Kidney glomerular epithelial cell (primary cell): ENCODE measurements at places on chromosomes 4 and X.

GRCh38 chrX:115939636-115940160 is 230.8 kb upstream of the AGTR2 start:
- no peak for DNase-seq

GRCh38 chr4:43853565-43854264 is 594.9 kb downstream of the KCTD8 start:
- DNase-seq = no peak

DNA sequence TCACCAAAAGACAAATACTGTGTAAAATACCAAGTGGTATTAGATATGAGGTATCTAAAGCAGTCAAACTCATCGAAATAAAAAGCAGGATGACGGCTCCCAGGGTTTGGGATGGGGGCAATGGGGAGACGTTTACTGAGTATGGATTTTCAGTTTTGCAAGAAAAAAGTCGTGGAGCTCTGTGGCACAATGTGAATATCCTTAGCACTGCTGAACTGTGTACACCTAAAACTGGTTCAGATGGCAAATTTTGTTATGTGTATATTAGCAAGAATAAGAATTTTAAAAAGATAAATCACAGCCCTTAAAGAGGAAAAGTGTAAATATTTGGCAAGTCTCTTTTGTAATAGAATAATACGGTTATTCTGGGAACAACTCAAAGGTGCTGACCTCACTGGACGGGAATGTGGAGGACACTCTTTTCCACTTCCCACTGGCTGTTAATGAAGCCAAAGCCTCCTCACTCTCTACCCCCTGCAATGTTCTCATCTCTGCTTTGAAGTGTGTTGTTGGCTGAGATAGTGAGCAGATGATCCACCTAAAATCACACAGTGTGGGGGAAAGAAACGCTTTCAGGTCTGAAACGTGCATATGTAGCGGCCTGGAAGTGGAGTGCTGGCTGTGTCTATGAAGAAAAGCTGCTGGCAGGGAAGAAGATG is 49.2 kb downstream of the SEL1L3 start:
- peak; percentile 88 for DNase-seq

GRCh38 chr4:99943904-99944437 is 2.4 kb downstream of the DNAJB14 start:
- no peak for DNase-seq

- DNase-seq = no peak
These were observed 15.2 kb downstream of the FHDC1 start for GRCh38 chr4:152951348-152951747.

GRCh38 chrX:71292669-71293365 is 8.7 kb upstream of the ITGB1BP2 start:
- no peak for DNase-seq

- DNase-seq = peak; percentile 89
These were observed 93.2 kb downstream of the SORBS2 start for GRCh38 chr4:185718578-185719499.

GRCh38 chr4:146382194-146382593 is 139.5 kb downstream of the SLC10A7 start:
- no peak for DNase-seq

DNA sequence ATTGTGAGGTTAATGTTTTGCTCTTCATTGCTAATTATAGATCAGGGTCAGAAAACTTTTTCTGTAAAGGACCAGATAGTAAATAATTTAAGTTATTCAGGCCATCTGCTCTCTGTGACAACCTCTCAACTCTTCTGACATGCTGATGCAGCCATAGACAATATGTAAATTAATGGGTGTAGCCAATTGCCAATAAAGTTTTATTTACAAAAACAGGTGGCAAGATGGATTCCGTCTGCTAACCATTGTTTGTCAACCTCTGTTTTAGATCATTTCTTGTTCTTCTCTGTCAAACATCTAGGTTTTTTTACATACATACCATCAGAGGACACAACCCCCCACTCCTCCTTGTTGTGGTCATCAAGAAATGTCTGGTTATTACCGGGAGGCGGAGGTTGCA is 33.7 kb downstream of the ASB9 start:
- DNase-seq = no peak

DNA sequence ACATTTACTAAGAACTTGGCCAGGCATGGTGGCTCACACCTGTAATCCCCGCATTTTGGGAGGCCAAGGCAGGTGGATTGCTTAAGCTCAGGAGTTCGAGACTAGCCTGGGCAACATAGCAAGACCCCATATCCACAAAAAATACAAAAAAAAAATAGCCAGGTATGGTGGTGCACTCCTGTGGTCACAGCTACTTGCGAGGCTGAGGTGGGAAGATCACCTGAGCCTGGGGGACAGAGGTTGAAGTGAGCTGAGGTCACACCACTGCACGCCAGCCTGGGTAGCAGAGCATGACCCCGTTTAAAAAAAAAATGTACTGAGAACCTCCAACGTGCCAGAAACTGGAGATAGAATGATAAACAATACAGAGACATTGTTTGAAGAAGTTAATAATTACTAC is 8.0 kb downstream of the OPRPN start:
- DNase-seq = no peak

GRCh38 chrX:70033348-70034051 is 16.2 kb downstream of the AWAT2 start:
- DNase-seq = no peak

DNA sequence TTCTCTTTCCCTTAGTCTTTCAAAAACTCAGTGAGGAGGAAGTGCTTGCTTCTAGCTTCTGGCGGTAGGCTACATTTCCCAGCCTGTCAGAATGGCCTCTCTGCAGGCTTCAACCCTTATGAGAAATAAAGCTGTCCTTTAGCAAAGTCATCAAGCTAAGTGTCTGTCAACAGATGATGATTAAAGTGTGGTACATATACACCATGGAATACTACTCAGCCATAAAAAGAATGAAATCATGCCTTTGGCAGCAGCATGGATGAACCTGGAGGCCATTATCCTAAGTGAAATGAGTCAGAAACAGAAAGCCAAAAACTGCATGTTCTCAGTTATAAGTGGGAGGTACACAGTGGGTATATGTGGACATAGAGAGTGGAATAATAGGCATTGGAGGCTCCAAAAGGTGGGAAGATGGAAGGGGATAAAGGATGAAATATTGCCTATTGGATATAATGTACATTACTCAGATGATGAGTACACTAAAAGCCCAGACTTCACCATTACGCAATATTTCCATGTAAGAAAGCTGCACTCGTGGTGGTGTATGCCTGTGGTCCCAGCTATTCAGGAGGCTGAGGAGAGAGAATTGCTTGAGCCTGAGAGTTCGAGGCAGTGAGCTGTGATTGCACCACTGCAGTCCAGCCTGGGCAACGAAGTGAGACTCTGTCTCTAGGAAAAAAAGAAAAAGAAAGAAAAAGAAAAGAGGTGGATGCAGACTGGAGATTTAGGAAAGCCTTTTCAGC is 7.9 kb downstream of the TRIM2 start:
- no peak for DNase-seq

DNA sequence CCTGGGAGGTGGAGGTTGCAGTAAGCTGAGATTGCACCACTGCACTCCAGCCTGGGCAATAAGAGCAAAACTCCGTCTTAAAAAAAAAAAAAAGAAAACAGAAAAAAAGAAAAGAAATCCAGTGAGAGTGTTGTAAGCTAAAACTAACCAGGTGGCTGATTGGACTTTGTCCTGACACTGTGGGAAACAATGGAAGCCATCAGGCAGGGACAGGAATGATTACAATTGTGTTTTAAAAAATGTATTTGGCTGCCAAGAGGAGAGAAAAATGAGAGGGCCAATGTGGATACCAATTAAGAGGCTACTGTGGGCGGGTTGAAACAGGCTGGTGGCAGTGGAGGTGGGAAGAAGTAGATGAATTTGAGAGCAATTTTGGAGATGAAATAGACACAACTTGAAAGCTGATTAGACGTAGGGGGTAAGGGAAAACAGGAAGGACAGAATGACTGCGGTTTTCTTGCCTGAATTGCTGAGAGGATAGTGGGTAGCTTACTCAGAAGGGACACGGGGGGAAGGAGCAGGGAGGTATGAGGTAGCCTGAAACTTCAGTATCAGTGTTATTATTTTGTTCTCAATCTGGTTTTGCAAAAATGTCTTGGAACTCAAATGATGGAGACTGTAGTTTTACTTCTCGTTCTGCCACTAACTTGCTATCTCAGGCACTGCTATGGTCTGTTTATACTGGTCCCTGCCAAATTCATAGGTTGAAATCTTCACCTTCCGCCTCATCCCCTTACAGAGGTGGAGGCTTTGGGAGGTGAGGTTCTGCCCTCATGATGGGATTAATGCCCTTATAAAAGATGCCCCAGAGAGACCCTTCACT is 45.6 kb upstream of the CHRNA9 start:
- no peak for DNase-seq
